Stimulated activated CD8-positive, alpha-beta memory T cell treated with anti-CD3 and anti-CD28 coated beads, Interleukin-2, amount 100 ng/mL, for 48 hours (primary cell): ENCODE measurements at places on chromosomes 16 and 17.

- no peak for DNase-seq
These were observed 35.0 kb upstream of the MED13 start for GRCh38 chr17:62100055-62100454.

DNA sequence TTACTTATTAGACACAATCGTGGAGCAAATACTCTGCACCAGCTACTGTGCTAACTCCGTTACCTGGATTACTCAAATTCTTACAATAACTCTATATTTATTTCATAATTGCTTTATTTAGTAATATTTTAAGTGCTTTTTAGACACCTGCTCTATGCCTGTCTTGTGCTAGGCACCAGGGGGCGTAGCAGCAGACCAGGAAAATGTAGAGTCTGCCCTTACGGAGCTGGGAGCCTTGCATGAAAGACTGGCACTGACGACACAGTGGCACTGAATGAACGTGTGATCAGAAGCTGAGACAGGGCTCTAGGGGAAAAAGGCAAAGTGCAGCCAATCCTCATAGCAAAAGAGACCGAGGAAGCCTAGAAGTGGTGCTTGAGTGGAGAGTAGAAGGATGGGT lies 486.5 kb downstream of the CDH13 start:
- DNase-seq = no peak

DNA sequence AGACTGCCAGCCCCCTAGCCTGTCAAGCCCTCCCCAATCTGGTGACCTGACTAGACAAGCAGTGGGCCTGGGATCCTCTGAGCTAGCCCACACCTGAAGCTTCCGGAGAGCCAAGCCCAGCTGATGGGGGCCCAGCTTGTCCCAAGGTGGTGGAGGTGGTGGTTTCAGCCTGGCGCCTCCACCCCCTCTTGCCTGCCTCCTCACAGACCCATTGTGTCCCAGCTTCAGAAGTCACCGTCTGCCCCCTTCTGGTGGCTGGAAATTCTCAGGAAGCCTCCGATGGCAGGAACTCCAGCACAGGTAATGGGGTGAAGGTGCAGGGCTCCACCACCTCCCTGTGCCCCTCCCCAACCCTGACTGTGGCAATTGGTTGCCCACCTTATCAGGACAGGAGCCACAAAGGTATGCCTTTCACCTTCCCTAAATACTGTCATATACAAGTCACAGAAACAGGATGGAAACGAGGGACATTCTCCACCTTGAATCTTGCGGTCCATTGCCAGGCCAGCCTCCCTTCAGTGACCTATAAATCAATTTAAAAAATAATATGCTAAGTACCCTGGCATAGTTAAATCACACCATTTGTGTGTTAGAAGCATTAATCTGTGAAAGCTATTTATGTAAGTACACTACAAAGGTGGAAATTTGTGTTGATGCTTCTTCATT lies 66.0 kb upstream of the ZNF423 start:
- DNase-seq = peak; percentile 31

DNA sequence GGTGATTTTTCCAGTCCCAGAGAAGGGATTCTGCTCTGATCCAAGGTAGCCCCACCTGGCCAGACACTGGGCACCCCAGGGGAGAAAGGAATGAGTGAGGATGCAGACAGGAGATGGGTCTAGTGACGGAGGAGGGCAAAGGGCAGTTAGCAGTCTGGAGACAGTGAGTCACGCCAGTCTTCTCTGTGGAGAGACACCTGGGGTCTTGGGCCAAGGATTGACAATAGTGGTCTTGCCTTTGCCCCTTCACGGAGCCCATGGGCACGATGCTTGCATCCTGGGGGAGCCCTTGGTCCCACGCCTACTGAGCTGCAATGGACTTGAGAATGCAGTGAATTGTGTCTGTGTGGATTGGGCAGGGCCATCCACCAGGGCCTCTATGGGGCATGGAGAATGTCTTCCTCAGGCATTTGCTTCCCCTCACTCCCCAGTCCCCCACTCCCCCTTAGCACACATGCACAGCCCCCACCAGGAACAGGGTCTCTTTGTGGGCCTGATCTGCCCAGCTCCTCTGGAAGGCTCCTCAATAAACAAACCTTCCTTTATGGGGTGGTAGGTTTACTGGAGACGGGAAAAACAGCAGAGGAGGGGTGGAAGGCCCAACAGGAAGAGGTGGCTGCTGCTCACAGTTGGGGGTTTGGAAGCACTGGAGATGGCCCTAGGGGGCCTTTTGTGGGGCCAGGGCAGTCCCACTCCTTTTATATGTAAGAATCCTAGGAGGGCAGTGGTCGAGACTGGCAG lies 1.4 kb downstream of the CHAD start:
- no peak for DNase-seq

- no peak for DNase-seq
These were observed 38.6 kb upstream of the PMFBP1 start for GRCh38 chr16:72210555-72210954.

- DNase-seq = no peak
These were observed 16.9 kb downstream of the DOC2B start for GRCh38 chr17:164303-165235.

GRCh38 chr16:75750528-75750927 lies 24.2 kb upstream of the CPHXL start:
- no peak for DNase-seq

GRCh38 chr16:22933173-22933572 lies 119.2 kb downstream of the HS3ST2 start:
- no peak for DNase-seq

- DNase-seq = peak; percentile 31
These were observed 892 bp downstream of the ABCC1 start for GRCh38 chr16:15950161-15950854.

DNA sequence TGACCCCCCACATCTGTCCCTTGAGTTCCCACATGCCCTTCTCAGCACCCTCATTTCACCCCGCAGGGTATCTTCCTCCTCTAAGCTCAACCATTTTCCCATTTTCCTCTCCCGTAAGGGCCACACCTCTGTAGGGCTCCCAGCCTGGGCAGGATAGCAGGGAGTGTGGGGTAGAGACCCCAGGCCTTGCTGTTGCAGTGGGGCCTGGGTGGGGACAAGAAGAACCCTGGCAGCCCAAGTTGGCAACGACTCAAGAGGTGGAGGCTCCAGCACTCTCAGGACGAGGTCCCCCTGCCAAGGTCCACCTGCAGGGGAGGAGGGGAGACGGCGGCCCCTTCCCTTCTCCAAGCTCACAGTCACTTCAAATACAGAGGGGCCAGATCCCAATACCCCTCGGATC lies 2.0 kb upstream of the TMEM92 start:
- no peak for DNase-seq

DNA sequence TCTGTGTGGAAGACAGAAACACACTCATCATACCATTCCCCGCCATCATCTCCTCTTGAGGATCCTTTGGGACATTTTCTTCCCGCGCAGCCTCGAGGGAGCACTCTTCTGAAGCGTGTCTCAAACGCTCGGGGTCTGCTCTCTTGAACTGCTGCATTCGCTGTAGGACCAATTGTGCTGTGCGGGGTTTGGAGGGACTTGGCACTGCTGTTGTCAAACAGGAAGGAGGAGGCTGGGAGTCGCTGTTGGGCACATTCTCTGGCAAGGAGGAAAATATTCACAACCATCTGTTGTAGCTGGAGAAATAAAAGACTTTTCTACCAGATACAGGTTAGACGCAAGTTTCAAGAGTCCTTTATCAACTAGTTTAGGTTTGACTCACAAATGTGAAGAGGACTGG lies 5.0 kb downstream of the SLX4 start:
- no peak for DNase-seq

- DNase-seq = no peak
These were observed 6.9 kb upstream of the MAPK7 start for GRCh38 chr17:19371259-19372010.

GRCh38 chr16:84378567-84378966 lies 10.2 kb downstream of the ATP2C2 start:
- no peak for DNase-seq

GRCh38 chr16:88074041-88074440 lies 122.8 kb downstream of the BANP start:
- no peak for DNase-seq

DNA sequence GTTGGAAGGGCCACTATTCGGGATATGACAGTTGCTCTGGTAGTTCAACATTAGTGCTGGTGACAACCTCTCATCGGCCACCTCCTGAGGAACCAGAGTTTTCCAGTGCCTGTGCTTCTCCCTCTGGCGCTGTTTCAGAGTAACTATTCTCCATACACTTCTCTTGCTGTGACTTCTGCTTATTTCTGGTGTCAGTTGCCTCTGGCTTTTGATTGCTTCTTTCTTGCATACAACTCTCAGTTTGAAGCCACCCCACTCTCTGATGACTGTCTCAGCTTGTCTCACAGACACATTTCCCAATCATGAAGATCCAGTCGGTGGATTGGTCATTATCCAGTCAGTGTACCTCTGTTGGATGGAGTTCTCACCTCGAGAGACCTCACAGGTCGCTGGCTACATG lies 3.4 kb upstream of the TM4SF5 start:
- DNase-seq = no peak

DNA sequence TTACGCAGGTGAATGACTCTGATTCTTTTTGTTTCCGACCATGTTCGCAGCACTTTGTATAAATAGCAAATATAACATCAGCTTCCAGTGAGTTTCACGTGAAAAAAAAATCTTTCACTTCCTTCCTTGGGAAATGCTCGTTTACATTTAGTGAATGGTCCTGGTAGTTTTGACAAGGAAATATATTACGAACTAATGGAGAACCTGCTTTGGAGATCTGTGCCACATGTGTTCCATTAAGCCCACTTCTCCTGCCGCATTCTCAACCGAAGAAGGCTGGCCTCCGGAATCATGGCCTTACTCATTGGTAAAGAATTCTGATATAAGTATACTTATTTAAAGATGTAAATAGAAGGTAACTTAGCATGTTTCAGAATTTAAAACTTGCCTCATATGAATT lies 3.6 kb downstream of the CRAMP1 start:
- DNase-seq = no peak

DNA sequence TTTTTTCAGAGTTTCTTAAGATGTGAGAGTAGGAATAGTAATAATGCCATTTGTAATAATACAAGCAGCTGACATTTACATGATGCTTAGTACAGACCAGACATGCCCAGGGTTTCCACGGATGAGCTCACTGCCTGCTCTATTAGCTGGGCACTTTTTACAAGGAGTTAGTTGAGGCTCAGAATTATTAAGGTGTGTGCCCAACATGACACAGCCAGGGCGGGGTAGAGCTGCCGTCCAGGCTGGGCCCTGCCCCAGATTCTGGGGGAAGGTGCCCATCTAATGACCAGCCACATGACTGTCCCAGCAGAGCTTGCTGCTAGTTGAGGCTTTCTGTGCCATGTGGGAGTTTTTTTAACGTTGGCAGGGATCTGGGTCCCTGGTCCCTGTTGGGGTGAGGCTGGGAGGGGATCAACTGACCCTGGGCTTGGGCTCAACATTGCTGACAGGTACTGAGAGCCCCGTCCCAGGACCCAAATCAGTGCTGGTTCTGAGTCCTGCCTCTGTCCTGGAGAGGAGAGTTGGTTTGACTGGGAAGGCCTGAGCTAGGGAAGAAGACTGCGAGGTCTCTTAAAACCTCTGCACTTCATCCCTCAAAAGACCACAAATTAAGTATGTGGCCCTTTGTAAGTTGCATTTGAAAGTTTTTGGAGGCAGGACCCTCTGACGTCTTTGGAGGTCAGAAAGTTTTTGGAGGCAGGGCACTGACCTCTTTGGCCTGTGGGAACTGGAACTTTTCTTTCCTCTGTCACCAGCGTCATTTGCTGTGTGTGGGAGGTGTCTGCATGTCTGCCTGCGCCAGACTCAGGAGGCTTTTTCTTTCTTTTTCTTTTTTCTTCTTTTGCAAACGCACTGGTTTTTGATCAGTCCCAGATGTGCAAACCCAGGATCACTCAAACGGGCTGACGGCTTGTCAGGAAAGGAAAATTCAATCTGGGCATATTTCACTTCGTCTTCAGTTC lies 2.2 kb downstream of the CRISPLD2 start:
- no peak for DNase-seq

DNA sequence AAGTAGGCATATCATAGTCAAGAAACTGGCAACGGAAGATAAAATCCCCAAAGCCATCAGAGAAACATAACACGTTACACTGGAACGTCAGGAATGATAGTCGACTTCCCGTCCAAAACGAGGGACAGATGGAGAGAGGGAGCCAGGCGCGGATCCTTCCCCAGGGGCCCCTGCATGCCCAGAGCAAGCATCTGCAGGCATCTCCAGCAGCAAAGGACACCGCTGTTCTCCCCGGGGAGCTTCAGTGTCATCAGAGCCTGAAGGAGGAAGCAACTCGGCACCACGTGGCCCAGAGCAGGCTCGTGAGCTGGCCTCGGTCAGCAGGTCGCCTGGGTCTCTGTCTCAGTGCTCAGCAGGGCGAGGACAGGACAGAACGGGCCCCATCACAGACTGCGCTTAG lies 50.1 kb downstream of the LMF1 start:
- DNase-seq = no peak

- DNase-seq = no peak
These were observed 16.8 kb downstream of the G6PC3 start for GRCh38 chr17:44087319-44087718.

DNA sequence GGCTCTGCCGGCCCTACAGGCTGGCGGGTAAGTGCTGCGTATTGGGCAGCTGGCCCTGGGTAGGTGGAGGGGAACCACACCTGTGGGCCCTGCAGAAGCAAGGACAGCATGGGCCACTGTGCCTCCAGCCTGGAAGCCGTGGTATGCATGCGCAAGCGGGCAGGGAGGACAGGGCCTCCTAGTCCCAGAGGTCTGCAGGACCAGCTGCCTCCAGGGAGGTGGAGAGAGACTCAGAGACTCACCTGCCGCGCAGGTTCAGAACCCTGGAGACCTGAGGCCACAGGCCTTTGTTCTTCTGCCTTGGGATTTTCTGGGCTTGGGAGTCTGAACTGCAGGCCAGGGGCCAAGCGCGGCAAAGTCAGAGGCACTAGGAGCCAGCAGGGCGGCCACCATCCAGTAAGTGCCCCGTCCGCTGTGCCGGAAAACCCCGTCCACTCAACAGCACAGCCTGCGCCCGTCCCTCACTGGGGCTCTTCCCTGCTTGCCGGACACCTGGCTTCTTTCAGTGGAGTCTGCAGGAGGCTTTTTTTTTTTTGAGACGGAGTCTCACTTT lies 8.8 kb upstream of the RAB40C start:
- DNase-seq = no peak

GRCh38 chr17:72031219-72031884 lies 89.5 kb upstream of the SOX9 start:
- no peak for DNase-seq

DNA sequence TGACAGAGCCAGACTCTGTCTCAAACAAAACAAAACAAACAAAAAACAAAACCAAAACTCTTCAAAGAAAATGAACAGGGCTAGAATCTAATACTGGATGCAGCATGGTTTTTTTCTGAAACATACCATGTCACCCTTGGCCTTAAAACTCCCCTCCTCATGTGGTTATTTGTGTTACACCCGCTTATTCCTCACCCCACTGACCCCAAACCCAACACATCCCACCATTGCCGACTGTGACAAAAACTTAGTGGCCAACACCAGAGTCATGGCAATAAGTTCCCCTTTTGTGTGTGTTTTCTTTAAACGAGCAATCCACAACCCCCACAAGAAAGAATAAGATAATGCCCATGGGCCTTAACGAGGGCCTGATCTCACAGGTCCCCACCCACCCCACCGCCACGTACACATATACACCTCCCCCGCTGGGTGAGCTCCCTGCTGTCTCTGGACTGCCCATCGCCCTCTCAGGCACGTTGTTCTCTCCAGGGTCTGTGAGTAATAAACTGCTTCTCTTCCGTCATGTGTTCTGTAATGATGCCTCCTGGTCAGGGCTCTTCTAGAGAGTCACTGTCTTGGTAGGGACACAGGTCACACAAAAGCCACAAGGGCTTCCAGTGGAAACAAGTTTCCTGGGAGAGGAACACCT lies 16.8 kb upstream of the ENGASE start:
- no peak for DNase-seq

- no peak for DNase-seq
These were observed 53.3 kb upstream of the KSR1 start for GRCh38 chr17:27402943-27403342.

- DNase-seq = no peak
These were observed at the start of gene BCL6B for GRCh38 chr17:7022781-7023571. TSS of gene BCL6B (plus strand) at chr17:7023050. CDS start at chr17:7023672, 622 bp downstream.
